Stimulated activated CD8-positive, alpha-beta memory T cell treated with anti-CD3 and anti-CD28 coated beads, Interleukin-15, amount 100 ng/mL, for 1 hour (primary cell): ENCODE measurements at places on chromosomes 7 and 10.

DNA sequence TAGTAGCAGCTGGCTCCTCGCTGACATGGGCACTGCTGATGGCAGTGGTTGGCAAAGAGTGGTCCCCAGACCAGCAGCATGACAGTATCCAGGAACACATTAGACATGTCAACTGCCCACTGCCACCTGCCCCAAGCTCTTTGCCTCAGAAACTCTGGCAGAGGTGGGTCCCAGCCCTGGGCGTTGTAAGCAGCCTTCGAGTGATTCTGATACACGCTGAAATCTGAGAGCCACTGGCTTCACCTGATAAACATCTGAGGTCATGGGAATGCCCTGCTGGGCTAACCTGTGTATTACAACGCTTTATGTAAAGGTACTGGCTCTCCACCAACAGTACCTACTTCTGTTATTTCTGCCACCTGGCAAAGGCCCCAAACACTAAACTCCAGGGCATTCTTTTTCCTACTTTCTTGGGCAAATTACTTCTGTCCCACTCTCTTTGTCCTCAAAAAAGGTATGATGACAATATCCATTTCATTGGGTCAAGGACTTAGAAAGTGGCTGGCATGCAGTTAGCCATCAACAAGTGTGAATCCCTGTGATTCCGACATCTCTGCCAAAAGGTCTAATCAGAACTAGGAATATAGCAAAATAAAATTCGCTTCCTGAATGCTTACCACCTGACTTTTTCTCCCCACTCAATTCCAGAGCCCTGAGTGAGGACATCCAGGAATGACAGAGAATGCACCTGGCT is 9.2 kb downstream of the SGMS1 start:
- no peak for DNase-seq

DNA sequence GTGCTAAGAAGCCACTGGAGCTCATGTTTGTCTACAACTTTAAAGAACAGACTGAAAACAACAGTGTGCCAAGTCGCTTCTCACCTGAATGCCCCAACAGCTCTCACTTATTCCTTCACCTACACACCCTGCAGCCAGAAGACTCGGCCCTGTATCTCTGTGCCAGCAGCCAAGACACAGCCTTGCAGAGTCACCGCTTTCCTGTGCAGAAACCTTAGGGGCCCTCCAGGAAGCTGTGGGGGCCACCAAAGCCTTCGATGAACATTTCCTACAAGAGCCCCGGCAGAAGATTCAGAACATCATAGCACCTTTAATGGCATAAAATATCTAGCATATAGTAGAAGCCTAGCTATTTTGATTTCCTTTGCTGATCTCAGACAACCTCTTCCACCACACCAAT is 88.0 kb upstream of the PRSS58 start:
- no peak for DNase-seq

DNA sequence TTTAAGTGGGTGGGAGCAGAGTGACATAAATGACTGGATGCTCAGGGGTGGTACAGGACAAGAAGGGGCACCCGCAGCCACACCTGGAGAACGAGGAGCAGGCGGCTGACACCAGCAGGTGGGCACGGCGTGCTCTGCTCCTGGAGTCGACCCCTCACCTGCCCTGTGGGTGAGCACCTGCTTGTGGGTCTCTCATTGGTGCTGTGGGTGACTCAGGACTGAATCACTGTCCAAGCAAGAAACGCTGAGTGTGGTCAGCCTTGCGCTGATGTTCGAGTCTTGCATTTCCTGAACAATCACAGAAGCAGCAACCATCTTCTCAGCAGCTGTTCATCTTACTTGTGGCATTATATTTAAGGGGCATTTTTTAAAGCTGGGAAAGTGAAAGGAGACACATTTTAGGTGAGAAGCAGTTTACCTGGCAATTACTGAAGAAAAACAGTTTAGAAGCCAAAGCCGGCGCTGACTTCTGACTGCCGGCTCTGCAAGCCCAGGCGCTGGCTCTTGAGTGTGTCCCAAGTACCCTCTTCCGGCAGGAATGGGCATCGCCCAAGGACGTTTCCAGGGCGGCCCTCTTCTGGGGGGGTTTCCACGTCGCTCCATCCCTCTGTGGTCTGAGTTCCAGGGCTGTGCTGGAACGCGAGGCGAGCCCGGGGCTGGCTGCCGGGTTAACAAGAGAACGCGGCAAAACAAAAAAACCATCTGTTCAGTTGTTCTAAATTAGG is 145.2 kb upstream of the PFKP start:
- DNase-seq, result no peak

DNA sequence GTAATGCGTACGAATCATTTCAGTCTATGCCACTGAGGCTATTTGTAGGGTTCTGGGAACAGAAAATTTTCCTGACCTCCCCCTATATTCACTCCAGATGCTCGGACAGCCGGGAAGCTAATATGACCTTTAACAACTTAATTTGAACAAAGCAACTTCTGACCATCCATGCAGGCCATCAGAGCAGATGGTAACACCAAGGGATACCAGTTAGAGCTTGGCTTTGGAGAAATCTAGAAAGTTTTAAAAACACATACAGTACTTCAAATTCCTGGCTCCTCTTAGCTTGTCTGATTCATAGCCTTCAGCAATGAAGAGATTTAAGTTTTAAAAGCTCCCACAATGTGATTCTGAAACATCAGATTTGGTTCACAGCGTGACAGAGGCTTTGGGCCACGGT is 257.3 kb downstream of the GPAM start:
- no peak for DNase-seq

GRCh38 chr10:86225103-86225782 is 141.4 kb downstream of the GRID1 start:
- DNase-seq, result no peak

DNA sequence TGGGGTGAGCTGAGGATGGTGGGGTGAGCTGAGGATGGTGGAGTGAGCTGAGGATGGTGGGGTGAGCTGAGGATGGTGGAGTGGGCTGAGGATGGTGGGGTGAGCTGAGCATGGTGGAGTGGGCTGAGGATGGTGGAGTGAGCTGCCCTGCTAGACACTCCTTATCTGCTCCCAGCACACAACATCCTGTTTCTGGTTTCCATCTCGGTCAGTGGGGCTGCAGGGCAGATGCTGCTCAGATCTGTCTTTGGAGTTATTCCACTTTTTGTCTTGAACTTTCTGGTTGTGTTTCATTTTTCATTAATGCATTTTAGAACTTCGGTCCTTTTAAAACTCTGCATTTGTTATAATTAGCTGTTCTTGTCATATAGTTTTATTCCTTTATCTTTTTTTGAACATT is 67.9 kb upstream of the ANTXRL start:
- DNase-seq, result no peak

- DNase-seq, result no peak
Observed at GRCh38 chr7:24143547-24143946, 140.4 kb upstream of the NPY start.

GRCh38 chr7:1567049-1567771 is 2.6 kb downstream of the PSMG3 start:
- no peak for DNase-seq
